Left renal pelvis (tissue), 4 donors: ENCODE measurements at places on chromosomes 3 and 15. TPM values are rescaled to one million over a fixed set of nuclear protein-coding genes. Genes with fewer than 3 reads are reported as not detected.

DNA sequence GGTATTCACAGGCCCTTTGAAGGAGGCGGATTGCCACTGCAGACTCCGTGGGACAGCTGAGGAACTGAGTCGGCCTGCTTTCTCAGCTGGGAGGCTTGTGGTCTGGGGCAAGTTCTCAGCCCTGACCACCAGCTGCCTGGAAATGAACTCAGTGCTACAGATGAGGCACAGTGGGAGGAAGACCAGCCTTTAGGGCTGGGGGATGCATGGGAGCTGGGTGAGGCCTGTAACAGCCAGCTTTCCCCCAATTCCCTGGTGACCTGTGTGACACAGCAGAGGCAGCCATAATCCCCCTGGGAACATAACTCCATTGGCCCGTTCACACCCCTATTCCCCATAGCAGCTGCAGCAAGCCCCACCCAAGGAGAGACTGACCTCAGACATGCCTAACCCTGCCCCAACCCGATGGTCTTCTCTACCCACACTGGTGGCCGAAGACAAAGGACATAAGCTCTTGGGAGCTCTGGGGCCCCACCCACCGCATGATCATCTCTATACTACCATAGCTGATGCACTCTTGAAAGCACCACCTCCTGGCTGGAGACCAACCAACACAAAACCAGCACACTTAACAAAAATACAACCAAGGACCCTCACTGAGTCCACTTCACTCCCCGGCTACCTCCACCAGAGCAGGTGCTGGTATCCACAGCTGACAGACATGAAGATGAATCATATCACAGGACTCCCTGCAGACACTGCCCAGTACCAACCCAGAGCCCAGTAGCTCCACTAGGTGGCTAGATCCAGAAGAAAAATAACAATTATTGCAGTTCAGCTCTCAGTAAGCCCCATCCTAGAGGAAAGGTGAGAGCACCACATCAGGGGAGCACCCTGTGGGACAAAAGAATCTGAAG lies 24.9 kb downstream of the ZMAT3 start:
- no peak for DNase-seq

GRCh38 chr15:89309993-89310392 lies 24.6 kb downstream of the POLG start:
- no peak for DNase-seq

The NTRK3 gene
- polyA plus RNA-seq, result 62.9 TPM

The PLSCR5 gene
- polyA plus RNA-seq, result not detected

The ESYT3 gene
- polyA plus RNA-seq, result 1.4 TPM

The ADAMTSL3 gene
- 40.2 TPM for polyA plus RNA-seq

DNA sequence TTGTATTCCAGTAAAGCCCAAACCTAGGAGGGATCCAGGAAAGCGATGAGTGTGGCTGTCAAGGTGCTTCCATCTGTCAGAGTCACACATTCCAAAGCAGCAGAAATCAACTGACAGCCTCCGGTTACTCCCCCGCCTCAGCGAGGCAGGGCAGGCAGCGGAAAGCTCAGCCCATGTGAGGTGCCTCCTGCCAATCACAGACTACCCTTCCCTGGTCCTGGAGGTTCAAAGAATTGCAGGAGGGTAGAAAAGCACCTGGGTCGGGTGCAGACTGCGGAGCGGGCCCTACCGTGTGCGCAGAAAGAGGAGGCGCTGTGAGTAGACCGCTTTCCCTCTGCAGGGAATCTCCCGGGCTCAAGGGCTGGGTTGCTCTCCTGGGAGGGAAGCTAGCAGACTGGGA lies at the start of gene UPK1B:
TSS of gene UPK1B (plus strand) at position 274 of the 400 bp plus-strand sequence. CDS start 13,144 bp downstream, outside the sequence.
- no peak for DNase-seq

The PAK6 gene
- 6.3 TPM for polyA plus RNA-seq

GRCh38 chr15:85582131-85583079 lies 202.0 kb downstream of the AKAP13 start:
- peak; percentile 36 for DNase-seq

The CHST13 gene
- polyA plus RNA-seq, result 0.34 TPM

GRCh38 chr3:46013316-46014094 lies 13.8 kb downstream of the XCR1 start:
- no peak for DNase-seq

GRCh38 chr15:88874684-88875083 lies 20.7 kb downstream of the HAPLN3 start:
- no peak for DNase-seq

- no peak for DNase-seq
These were observed 305.2 kb upstream of the SEMA6D start for GRCh38 chr15:47412136-47412535.

The DPPA2 gene
- 0.85 TPM for polyA plus RNA-seq

- DNase-seq, result no peak
These were observed 163.0 kb downstream of the TBC1D5 start for GRCh38 chr3:17579289-17580031.

GRCh38 chr15:84727429-84727828 lies 11.5 kb upstream of the SEC11A start:
- no peak for DNase-seq

- no peak for DNase-seq
These were observed 61.3 kb downstream of the UBE2E2 start for GRCh38 chr3:23264413-23264812.

The CELSR3 gene
- polyA plus RNA-seq, result 0.67 TPM

The TIGIT gene
- polyA plus RNA-seq, result 0.06 TPM

DNA sequence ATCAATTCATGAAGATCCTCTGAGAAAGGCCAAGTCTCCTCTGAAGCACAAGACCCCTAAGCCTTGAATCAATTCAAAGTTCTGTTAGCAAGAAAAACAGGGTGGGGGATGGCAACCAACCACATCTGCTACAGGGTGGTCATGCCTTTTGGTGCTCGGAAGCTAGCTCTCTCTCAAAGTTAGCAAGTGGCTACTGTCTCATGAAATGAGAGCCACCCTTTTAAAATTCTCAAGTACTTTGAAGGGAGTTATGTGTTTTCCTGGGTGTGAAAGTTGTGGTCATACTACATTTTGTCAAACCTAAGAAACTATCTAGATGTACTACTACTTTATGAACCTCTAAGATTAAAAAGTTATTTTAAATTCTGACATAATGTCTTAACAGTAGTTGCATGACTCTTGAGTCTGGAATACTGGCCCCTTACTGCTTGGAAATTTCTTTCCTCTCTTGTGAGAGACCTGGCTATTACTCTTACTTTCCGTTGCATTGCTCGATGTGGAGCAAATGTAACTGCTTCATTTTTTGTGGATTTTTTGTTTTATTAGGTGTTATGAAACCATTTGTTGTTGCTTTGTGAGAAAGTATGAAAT lies 116.1 kb downstream of the CHST2 start:
- no peak for DNase-seq

The STAC gene
- polyA plus RNA-seq, result 4.0 TPM

The CYP11A1 gene
- polyA plus RNA-seq, result 6.0 TPM

DNA sequence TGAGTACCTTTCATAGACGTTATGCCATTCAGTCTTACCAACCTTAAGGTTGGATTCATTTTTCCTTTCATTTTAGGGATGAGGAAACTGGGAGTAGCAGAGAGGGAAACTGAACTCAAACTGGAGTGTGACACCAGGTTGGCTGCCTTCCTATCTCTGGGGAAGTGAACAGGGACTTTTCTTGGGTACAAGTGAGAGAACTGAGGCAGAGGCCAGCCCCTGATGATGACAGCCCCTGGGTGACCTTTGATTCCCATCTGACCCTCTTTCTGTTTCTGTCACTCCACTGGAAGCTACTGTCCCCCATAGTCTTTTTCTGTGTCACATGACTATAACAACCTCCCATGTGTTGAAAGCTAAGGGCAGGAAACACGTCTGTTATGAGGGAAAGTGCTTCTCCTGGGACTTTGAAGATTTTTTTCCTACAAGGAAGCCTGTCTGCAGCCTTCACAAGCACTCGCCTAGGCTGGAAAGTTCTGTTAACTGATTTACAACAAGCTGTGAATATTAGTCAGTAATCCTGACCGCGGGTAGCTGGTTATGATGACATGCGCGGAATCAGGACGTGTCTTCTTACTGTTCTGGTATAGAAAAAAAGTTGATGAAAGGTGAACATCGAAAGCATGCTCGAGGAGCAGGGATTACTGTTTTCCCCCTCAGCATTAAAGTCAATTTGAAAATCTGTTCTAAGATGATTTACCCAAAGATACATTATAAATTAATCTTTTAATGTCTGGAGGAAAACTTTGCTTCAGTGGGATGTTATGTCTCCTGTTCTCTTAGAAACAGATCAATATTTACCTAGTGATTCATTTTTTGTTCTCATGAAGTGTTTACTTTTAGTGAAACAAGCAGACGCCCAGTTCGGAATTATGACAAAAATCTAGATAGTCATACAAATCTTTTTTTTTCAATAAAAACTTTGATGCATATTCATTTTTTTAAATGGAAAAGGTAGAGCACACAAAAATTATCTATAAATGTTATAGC lies 31.5 kb downstream of the ABHD2 start:
- DNase-seq, result no peak

GRCh38 chr15:32893421-32893820 lies 175.6 kb downstream of the GREM1 start:
- DNase-seq, result no peak

The BCL2A1 gene
- 6.3 TPM for polyA plus RNA-seq

The THSD4 gene
- polyA plus RNA-seq, result 36.0 TPM

DNA sequence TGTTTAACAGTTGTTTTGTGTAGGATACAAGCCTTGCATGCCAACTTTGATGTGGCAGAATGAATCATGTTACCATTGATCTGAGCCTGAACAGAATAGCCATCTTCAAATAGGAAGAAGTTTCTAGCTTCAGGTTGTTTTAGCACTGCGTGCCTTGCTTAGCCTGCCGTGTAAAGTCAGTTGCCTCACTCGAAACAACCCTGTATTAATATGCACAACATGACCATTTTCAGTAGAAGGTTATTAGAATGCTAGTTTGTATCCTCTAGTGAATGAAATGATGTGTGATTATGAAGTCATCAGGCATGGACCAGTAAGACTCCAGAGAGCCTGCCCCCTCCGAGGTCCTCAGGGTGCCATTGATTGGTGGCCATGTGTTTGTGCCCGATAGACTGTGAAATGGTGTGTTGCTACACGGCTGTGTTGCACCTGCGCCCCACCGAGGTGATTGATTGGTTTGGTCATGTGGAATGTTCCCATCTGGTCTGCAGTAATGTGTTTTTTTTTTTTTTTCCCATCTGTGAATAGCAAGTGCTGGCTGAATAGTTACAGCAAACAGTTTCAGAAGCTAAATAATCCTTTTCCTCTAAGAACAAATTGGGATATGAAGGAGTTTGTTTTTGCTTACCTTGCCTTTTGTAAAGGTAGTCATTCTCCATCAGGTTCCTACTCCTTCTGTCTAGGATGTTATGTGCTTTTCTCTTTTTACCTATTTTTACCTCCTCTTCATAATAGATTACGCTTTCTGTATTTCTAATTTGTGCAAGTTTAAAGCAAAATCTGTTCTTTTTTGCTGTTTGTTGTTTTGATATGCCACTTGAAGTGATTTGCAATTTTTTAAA lies 214.9 kb downstream of the TCF12 start:
- no peak for DNase-seq

GRCh38 chr15:94346282-94346681 lies 114.9 kb downstream of the MCTP2 start:
- no peak for DNase-seq

DNA sequence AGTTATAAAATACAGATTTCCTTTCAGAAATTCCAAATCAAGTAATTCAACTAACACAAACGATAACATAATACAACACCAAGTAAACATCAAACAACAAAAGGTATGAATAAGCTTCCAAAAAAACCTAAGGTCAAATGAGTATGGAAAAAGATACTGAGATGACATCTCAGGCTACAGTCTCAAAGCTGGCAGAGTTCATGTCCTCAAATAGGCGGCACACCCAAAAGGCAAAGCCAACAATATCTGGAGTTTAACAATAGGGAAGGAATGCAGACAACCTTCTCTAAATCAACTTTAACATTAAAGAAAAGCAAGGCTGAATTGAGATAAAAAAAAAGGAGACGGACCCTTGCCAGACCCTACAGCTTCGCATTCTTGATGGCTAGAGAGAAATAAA lies 346.6 kb downstream of the RSL24D1 start:
- no peak for DNase-seq

GRCh38 chr3:188931531-188931930 lies 240.2 kb upstream of the TPRG1 start:
- DNase-seq, result no peak

The ACOX2 gene
- 19.0 TPM for polyA plus RNA-seq

DNA sequence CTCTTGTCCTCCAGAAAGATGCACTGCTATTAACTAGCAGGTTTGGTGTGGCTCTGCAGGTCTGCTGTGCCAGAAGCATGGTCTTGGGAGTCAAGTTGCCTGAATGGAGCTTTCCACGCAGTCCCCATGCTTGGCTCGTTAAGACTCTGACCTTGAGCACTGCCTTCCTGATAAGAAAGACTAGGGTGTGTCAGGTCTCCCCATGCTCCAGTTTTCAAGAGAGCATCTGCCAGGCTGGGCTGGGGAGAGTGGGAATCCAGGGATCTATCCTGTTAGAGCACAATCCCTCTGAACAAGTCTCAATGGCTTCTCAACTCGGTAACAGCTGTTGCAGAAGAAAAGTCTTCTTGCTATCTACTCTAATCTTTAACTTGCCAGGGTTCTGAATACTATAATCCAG lies 98.2 kb downstream of the TJP1 start:
- no peak for DNase-seq
